Activated CD8-positive, alpha-beta T cell treated with anti-CD3 and anti-CD28 coated beads for 36 hours (primary cell): ENCODE measurements at places on chromosomes 3 and 15. TPM values are rescaled to one million over a fixed set of nuclear protein-coding genes. Genes with fewer than 3 reads are reported as not detected.

GRCh38 chr15:90401495-90401894 lies 13.5 kb downstream of the IQGAP1 start:
- peaks cover 19% of the 10 kb centered on the region for H3K36me3 ChIP-seq
- H3K27ac ChIP-seq: peak overlapping the region; percentile 95
- no peaks in the 10 kb centered on the region for H3K27me3 ChIP-seq
- H3K4me3 ChIP-seq: peak overlapping the region; percentile 44
- DNase-seq: no peak

GRCh38 chr3:125023833-125024555 lies 31.8 kb downstream of the HEG1 start:
- peaks cover 29% of the 10 kb centered on the region for H3K4me1 ChIP-seq
- H3K27ac ChIP-seq: no peak overlapping the region
- no peak for DNase-seq
- peaks cover 68% of the 10 kb centered on the region for H3K36me3 ChIP-seq
- H3K27me3 ChIP-seq: no peaks in the 10 kb centered on the region
- H3K4me3 ChIP-seq: no peak overlapping the region

GRCh38 chr3:12916159-12916558 lies 74.8 kb upstream of the RPL32 start:
- DNase-seq: peak; percentile 72
- peaks cover 6% of the 10 kb centered on the region for H3K36me3 ChIP-seq
- H3K4me1 ChIP-seq: peaks cover 29% of the 10 kb centered on the region
- no peaks in the 10 kb centered on the region for H3K27me3 ChIP-seq
- no peak overlapping the region for H3K4me3 ChIP-seq

DNA sequence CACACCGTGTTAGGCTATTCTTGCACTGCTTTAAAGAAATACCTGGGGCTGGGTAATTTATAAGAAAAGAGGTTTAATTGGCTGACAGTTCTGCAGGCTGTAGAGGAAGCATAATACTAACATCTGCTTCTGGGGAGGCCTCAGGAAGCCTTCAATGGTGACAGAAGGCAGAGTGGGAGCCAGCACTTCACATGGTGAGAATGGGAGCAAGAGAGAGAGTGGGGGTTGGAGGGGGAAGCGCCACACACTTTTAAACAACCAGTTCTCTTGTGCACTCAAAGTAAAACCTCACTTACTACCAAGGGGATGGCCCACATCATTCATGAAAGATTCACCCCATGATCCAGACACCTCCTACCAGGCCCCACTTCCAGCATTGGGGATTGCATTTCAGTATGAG lies 181.1 kb downstream of the APBA2 start:
- H3K27ac ChIP-seq: no peak overlapping the region
- H3K36me3 ChIP-seq: peaks cover 9% of the 10 kb centered on the region
- H3K27me3 ChIP-seq: no peaks in the 10 kb centered on the region

Gene ATP13A4
- total RNA-seq: 3.5 TPM

Gene UQCC5
- total RNA-seq: 20.5 TPM

DNA sequence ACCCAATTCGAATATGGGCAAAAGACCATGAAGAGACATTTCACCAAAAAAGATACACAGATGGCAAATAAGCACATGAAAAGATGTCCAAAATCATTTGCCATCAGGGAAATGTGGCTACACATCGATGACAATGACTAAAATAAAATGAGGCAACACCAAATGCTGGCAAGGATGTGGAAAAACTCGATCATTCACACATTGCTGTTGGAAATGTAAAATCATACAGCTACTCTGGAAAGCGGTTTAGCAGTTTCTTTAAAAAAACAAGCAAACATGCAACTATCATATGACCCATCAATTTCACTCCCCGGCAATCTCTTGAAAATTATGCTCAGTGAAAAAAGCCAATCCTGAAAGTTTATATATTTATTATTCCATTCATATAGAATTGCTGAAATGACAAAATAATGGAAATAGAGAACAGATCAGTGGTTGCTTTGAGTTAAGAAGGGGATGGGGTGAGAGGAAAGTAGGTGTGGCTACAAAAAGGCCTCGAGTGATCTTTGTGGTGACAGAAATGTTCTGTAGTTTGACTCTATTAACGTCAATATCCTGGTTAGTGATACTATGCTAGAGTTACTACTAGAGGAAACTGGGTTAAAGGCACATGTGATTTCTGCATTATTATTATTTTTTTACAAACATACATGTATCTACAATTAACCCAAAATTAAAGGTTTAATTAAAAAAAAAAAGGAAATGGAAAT lies 45.0 kb downstream of the DLG1 start:
- H3K36me3 ChIP-seq: peaks cover 39% of the 10 kb centered on the region
- H3K27ac ChIP-seq: peak overlapping the region; percentile 83
- H3K4me1 ChIP-seq: peaks cover 55% of the 10 kb centered on the region
- no peaks in the 10 kb centered on the region for H3K27me3 ChIP-seq
- peak; percentile 22 for DNase-seq

Gene WDR53
- 16.2 TPM for total RNA-seq

Gene SLC28A2
- total RNA-seq: not detected

DNA sequence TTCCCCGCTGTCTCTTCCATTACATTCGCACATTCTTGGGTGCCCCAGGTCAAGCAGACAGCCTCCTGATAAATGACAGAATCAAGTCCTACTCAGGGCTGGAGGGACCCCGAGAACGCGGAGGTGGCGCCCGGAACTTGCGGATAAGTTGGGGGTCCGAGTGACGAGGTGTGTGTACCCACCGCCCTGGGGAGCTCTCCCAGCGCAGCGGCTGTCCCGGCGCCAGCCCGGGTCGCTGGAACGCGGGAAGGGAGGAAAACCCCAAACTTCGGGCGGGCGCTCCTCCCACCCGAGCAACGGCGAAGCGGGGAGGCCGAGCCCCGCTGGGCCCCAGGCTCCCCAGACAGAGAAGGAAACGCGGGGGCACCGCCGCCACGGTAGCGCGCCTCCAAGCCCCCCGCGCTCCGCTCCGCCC lies 550 bp downstream of the CLN6 start:
- H3K27ac ChIP-seq: peak overlapping the region; percentile 67
- no peaks in the 10 kb centered on the region for H3K27me3 ChIP-seq
- no peak for DNase-seq
- H3K36me3 ChIP-seq: peaks cover 26% of the 10 kb centered on the region

DNA sequence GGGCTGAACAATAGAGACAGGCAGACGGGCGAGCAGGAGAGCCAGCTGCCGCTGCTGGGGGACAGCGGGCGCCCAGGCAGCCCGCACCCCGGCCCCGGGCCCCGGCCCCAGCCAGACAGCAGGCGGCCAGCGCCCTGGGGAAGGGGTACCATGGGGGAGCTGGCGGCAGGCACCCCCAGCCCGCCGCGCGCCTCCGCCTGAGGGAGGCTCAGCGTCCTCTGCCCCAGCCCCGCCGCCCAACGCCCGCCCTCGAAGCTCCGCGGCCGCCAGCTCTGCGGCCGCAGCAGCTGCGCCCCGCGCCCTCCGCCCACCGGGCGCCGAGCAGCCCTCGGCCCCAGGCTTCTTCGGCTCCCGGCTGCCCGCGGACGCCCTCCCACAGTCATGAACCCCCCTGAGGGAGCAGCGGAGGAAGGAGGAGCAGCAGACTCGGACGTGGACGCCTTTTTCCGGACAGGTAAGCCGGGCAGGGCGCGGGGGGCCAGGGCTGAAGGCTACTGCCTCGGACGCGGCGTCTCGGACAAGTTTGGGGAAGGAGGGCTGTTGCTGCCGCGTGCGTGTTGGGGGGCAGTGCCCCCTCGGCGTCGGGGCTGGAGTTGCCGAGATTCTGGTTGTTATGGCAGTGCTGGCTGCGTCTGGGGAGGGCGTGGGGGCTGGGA lies 41.6 kb upstream of the ROPN1 start:
- peak within 1 kb of the TSS; percentile 58 for H3K4me3 ChIP-seq
- no peak within 1 kb of the TSS for H3K27ac ChIP-seq
- H3K27me3 ChIP-seq: peaks cover 42% of the 10 kb centered on the region

GRCh38 chr3:179196098-179196497 lies 47.9 kb downstream of the PIK3CA start:
- no peak overlapping the region for H3K27ac ChIP-seq
- no peak overlapping the region for H3K4me3 ChIP-seq
- no peaks in the 10 kb centered on the region for H3K27me3 ChIP-seq

- no peaks in the 10 kb centered on the region for H3K36me3 ChIP-seq
- H3K27ac ChIP-seq: no peak overlapping the region
- H3K4me1 ChIP-seq: no peaks in the 10 kb centered on the region
- no peaks in the 10 kb centered on the region for H3K27me3 ChIP-seq
Observed at GRCh38 chr3:143433787-143434378, 314.3 kb downstream of the CHST2 start.

Gene CLSTN2
- total RNA-seq: not detected
